CD8-positive, alpha-beta T cell (primary cell): ENCODE measurements at places on chromosomes 1 and 21.

GRCh38 chr1:228316589-228317387, 89.8 kb downstream of the TRIM11 start:
- no peak for DNase-seq

DNA sequence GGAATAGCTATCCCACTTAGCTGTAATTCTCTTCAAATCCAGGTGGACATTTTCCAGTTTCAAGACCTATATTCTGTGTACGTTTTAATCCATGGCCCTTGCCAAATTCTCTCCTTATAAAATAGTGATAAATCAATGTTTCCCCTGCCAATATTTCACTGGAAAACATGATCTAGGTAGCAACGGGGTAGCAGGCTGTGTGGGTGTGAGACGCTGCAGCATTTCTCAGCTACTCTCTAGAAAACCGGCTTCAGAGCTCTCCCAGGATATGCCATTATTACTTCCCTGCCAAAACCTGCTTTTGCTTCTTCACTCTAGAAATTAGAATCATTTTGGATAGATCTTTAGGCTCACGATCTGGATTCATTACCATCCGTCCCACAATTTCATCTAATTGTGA, 82.1 kb upstream of the SIPA1L2 start:
- DNase-seq = no peak

DNA sequence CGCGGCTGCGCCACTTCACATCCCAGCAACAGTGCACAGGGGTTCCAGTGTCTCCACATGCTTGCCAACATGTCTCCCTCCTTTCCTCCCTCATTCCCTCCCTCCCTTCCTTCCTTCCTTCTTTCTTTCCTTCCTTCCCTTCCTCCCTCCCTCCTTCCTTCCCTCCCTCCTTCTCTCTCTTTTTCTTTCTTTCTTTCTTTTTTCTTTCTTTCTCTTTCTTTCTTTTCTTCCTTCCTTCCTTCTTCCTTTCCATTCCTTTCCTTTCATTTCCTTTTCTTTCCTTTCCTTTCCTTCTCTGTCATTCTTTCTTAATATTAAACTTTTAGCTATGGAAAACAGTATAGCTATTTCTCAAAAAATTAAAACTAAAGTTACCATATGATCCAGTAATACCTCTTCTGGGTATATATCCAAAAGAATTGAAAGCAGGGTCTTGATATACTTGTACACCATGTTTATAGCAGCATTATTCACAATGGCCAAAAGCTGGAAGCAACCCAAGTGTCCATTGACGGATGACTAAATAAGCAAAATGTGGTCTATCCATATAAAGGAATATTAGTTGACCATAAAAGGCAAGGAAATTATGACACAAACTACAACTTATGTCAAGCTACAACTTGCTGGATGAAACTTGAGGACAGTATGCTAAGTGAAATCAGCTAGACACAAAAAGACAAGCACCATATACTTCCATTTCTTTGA, 55.0 kb upstream of the TLR5 start:
- no peak for DNase-seq

DNA sequence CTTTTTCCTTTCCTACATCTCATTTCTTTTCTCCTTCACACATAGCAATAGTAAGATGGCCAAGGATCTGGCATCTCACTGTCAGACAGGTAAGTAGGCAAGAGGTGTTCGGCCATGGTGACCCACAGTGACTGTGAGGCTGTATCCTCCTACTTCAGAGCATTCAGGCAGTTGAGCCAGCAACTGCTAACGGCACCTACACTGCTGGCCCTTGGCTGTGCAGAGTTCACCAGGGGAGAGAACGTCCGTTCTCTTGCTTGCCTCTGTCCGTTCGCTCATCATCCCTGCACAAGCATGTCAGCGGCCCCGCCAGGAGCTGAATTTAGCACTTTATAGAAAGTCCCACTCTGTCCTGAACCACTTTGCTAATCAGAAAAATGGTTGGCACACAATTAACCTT, 113.6 kb downstream of the GREM2 start:
- no peak for DNase-seq

DNA sequence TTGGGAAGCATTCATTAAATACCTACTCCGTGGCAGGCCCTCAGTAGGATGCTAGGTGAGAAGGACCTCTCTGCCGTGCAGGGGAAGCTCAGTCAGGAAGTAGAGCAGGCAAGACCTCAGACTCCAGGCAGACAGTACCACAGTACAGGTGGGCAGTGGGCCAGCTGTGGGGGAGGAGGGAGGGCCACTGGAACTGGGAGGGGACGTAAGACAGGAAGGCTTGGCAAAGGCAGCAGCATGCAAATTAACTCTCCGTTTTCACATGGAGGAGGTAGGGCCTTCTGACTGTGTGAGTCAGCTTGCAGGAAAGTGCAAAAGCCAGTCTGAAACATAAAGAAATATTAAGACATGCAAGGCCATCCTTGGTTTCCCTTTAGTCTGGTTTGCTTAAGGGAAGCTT, 157.7 kb downstream of the TRIM33 start:
- peak; percentile 20 for DNase-seq

GRCh38 chr21:15531986-15532385, 197.8 kb upstream of the USP25 start:
- DNase-seq = no peak

DNA sequence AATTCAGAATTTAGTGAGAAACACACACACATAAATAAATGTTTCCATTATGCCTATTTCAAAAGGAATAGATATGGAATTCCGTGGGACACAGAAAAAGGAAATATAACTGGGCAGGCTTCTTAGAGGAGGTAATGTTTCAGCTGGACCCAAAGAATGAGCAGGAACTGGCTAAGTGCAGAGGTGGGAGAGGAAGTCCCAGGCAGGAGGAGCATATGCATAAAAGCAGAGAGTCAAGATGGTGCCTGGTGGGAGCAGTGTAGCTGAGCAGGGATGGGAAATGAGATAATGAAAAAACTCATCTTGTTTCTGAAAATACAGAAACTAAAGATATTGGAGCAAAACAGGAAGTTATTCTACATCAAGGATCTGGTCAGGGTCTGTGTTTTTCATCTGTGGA, 115.2 kb upstream of the MAGI3 start:
- DNase-seq = no peak

- no peak for DNase-seq
These were observed 21.8 kb downstream of the PCSK9 start for GRCh38 chr1:55061000-55061705.

DNA sequence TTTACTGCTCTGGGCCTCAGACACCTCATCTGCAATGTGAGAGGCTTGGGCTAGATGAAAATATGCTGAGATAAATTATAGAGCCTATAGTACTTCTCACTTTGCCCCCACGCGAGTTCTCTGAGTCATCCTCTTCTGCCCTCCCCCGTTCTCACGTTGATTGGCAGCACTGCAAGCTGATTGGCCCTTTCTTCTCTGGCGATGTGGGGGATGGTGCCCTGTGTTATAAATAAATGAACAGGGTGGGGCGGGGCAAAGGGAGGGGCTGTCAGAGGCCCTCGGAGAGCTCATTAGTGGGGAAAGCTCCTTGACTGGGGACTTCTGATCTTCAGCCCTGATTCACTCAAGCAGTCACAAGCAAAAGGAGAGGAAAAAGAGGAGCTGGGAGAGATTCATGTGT, 64.3 kb upstream of the ZC3H12A start:
- DNase-seq = no peak

GRCh38 chr1:97870589-97870988, 50.2 kb downstream of the DPYD start:
- no peak for DNase-seq

GRCh38 chr1:45570631-45571030, 13.2 kb upstream of the NASP start:
- no peak for DNase-seq

DNA sequence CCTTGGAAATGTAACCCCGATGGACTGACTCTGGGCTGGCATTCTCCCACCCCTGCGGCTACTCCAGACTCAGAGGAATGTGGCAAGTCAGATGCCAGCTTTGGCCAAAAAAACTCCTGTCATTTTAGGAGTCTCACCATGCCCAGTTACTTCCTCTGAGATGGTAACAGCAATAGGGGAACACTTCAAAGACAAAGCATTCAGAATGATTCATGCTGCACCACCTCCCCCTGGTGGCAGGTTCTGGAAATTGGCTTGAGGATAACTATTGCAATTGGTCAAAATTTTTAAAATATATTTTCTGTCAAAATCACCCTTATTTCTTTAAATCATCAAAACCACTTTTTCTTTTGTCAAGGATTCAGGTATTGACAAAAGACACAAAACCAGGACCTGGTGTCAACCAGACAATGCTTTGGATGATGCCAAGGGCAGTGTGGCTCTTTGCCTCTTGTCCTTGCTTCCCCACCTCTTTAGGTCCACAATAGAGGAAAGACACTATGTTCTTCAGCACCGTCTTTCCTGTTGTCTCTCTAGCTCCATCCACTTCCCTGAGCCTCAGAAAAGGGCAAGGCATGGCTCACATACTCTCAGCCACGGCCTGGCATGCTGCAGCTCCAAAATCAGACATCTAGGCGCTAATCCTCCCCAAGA, 9.9 kb upstream of the CDCA8 start:
- DNase-seq = peak; percentile 81

- DNase-seq = no peak
These were observed 38.2 kb downstream of the RABIF start for GRCh38 chr1:202850593-202851362.

DNA sequence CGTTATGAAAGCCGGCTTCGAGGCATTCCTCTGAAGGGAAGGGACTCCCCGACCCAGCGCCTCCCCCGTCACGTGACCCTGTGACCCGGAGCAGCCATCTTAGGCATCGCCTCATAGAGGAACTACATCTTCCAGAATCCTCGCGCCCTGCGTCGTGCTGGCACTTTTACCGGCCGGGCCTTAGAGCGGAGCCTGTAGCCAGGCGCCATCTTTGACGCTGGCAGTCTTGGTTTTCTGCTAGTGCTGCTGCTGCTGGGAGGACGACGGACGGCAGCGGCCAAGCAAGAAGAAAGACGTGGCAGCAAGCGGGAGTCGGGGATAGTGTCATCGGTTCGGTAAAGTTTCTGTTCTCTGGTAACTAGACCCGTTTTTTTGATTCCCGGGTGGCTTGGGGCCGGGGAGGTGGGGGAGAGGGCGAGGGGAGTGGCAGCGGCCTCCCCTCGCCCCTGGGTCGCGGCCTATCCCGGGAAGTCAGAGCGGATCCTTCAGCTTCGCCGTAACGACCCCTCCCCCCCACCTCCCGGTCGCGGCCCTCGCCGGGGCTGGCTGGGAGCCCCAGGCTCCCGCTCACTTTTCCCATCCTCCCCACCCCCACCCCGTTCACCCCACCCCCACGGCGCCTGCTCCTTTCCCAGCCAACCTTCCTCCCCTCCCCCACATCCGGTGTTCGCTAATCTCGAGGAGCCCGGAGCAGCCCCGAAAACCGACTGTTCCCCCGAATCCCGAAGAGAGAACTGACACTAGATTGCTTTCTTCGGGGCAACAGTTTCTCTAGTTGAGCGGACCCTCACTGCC, at the start of the genes ZBED6 and ZC3H11A:
Gene ZBED6, plus strand, starts transcription at position 183 of the 795 bp plus-strand sequence. CDS start 1,900 bp downstream, outside the sequence.
Gene ZC3H11A, plus strand, starts transcription at position 183 of the 795 bp plus-strand sequence. CDS start 21,448 bp downstream, outside the sequence.
- DNase-seq = peak; percentile 97

GRCh38 chr1:56644064-56644918, 823 bp upstream of the PRKAA2 start:
- DNase-seq = no peak

GRCh38 chr1:79859212-79859948, 852.9 kb upstream of the ADGRL4 start:
- no peak for DNase-seq

DNA sequence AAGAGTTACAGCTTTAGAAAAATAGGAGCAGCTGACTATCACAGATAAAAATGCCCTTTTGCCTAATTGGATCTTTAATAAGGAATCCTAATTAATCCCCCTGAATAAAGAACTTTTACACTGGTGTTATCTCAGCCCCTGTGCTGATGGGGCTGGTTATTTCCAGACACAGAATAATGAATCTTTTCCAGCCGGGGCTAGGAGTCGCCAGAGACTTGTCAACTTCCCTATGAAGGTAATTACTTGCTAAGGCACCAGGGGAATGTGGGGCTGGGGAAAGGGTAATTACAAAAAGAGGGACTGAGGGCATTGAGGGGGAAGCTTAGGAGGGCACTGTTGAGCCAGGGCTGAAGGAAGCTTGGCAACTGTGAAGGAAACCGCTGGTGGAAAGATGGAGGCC, 34.5 kb downstream of the HMGB4 start:
- no peak for DNase-seq

- DNase-seq = peak; percentile 66
These were observed 49.8 kb upstream of the RIPK4 start for GRCh38 chr21:41816583-41817165.

GRCh38 chr1:52142220-52143183, 613 bp downstream of the ZFYVE9 start:
- no peak for DNase-seq

DNA sequence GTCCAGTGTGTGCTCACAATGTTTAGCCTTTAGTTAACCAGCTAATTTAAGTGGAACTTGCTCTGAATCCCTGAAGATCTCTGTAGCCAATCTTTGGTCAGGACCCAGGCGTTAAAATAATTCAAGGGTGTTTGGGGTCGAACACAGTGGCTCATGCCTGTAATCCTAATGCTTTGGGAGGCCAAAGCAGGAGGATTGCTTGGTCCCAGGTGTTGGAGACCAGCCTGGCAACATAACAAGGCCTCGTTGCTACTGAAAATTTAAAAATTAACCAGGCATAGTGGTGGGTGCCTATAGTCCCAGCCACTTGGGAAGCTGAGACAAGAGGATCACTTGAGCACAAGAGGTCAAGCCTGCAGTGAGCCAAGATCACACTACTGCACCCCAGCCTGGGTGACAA, 94.3 kb downstream of the ITSN1 start:
- DNase-seq = no peak

DNA sequence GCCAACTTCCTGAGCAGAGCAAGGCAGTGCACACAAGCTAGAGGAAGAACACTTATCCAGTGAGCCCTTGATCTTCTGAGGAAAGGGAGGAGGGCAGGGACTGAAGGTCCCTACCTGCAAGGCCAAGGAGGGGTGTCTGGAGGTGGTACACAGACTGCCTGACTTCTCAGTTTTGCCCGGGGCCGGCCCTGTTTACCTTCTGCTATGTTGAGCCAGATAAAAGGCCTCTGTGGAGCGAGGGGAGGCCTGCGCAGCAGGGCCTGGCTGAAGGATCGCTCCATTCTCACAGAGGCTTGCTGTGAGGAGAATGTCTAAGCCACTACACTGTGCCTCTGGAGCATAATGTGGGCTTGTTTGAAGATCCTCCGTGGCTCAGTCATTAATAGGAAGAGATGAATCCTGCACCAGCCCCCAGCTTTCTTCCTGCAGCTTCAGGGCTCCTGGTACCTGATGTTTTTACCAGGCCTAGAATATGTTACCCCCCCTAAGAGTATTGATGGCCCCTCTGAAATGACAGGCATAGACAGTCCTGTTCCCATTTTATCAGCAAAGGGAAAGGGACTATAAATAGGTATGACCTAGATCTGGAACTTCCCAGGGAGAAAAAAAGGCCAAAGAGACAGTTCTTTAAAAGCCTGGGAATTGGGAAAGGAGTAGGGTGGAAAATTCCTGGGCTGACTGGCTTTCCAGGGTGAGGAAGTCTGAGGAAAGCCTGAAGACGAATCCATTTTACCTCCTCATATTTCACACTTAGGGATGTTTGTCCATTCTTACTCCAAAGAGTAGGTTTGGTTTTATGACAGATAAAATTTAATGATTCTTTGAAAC, 4.7 kb downstream of the POGK start:
- DNase-seq = no peak

- DNase-seq = no peak
These were observed 74.8 kb downstream of the ELAVL4 start for GRCh38 chr1:50183378-50184133.
